ENCODE measurements at places on chromosomes 11 and 22.
A peak's percentile ranks its signal among the peaks of the same experiment; 100 is the strongest.

DNA sequence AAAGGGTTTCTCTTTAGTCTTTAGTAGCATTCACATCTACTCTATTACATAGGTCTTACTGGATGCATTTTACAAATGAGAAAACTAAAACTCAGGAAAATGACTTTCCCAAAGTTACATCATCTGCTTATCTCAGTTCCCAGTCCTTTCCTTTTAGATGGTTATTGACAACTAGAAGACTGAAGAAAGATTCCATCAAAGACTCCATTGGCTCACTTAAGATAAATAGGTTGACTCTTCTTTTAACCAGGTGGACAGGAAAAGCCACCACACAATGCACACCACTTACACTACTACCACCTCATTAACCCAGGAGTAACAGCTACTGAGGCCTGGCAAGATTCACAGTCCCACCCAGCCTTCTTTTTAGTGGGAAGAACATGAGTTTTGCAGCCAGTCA is 123.6 kb downstream of the TRIM44 start:
- no peak for DNase-seq

- no peak for DNase-seq
Observed at GRCh38 chr22:23107487-23108248, 34.1 kb downstream of the RSPH14 start.

GRCh38 chr11:103055221-103055890 is 36.6 kb downstream of the DCUN1D5 start:
- no peak for DNase-seq

DNA sequence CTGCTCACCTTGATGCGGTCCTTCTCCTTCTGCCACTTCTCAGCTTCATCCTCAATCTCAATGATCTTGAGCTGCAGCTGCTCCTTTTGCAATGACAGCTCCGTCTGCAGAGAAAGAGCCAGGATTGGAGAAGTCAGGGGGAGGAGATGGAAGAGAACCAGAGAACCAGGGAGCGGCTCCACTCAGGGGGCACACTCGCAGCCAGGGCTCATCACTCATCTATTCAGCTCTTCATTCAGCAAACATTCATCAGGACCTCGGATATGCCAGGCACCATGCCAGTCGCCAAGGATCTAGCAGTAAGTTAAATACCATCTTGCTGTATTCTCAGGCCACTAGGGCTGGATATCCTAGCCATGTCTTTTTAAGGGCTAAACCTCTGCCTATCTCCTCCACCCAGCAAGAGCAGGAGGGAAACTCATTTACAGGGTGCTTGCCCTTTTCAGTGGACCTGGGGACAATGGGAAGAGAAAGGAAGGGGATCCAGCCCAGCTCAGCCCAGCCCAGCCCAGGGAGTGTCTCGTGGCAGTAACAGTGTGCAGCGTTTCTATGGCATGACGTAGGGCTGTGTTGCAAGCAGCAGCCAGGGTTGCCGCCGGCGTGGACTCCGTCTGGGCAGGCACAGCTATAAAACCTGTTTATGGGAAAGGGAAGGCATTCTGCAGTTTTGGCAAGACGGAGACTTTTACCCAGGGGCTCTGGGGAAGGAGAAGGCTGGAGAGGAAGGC is 9.4 kb downstream of the TRIM29 start:
- DNase-seq, result no peak

GRCh38 chr11:134339756-134340155 is 8.0 kb downstream of the GLB1L2 start:
- no peak for DNase-seq

GRCh38 chr22:48838846-48839730 is 988.6 kb downstream of the BRD1 start:
- DNase-seq, result no peak

GRCh38 chr11:134536219-134536618 is 124.2 kb upstream of the B3GAT1 start:
- DNase-seq, result no peak

DNA sequence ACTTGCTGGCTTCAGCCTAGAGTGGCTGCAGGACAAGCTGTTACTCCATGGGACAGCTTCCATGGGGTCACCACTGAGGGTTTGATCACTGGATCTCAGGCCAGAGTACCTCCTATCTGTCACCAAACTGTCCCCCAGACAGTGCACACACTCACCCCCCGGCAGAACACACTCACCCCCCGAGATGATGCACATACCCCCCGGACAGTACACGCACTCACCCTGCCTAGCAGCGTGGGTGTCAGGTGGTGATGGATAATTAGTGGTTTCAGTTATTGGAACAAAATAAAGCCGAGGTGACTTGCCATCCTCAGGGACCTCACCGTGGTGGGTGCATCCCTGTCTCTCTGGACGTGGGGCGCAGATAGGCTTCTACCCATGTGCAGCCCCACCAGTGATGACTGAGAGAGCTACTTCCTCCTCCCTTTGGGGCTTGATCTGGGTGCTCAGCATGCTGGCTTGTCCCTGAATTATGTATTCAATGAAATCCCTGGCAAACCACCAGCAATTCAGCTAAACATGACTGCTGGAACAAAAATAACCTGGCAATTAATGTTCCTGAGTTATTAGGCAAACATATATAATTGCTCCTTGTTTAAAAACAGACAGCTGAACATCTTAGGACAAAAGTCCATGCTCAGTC is 18.9 kb downstream of the TANGO2 start:
- DNase-seq, result no peak

- DNase-seq, result no peak
Observed at GRCh38 chr11:111081021-111081511, 164.5 kb upstream of the POU2AF2 start.

GRCh38 chr11:2194877-2195755 is 23.5 kb upstream of the TH start:
- peak; percentile 16 for DNase-seq

DNA sequence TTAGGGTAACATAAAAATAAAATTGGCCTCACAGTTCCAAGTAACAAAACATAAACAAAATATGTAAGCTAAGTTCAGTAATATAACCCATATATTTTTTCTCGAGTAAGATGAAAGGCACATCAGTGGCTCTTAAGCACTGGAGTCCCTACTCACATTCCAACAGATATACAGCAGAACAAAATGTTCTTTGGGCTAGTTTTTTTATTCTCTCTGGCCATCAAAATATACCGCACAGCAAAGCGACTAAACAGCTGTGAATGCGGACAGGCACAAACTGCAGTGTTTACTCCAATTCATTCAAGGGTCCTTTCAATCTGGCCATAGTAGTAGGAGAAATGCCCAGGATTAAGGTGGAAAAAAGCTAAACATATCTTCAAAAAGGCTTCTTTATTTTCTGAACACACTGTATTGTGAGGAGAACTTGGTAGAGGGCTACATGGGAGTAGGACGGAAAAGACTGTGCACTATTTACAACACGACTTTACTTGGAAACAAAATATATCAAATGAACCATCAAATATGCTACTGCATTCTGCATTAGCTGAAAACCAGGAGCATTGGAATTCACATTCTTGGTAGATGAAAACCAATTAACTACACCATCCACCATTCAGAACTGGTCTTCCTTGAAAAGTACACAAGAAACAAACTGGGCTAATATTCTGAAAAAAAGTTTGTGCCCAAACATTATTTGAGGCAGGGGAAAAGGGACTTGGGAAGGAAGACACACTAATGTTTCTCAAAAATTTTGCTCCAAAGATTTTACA is 4.4 kb downstream of the CDON start:
- no peak for DNase-seq
